ENCODE measurements at places on chromosomes 2 and 18. TPM values are rescaled to one million over a fixed set of nuclear protein-coding genes. Genes with fewer than 3 reads are reported as not detected.

Gene RND3
- 46.9 TPM for total RNA-seq

Gene SPEG
- 199 TPM for total RNA-seq

Gene UGT1A3
- not detected for total RNA-seq

Gene VIT
- 2.6 TPM for total RNA-seq

Gene FAM228B
- 30.5 TPM for total RNA-seq

Gene ARHGAP28
- total RNA-seq, result 2.1 TPM

Gene VRK2
- total RNA-seq, result 20.0 TPM

Gene LYG2
- not detected for total RNA-seq

Gene NTSR2
- total RNA-seq, result not detected

Gene TFCP2L1
- 0.03 TPM for total RNA-seq

Gene IL1RN
- total RNA-seq, result 0.59 TPM

Gene CASP10
- 5.0 TPM for total RNA-seq

Gene TET3
- 3.7 TPM for total RNA-seq

DNA sequence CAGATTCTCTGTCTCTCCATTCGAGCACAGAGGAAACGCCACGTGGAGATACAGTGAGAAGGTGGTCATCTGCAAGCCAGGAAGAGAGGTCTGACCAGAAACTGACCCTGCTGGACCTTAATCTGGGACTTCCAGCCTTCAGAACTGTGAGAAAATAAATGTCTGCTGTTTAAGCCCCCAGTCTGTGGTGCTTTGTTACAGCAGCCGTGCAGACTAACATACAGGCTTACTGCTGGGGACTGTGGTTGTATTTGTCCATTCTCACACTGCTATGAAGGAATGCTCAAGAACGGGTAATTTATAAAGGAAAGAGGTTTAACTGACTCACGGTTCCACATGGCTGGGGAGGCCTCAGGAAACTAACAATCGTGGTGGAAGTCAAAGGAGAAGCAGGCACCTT lies 432.7 kb downstream of the IRS1 start:
- DNase-seq, result no peak

GRCh38 chr18:59479776-59480175 lies 120.7 kb upstream of the LMAN1 start:
- DNase-seq, result no peak

- peak; percentile 73 for DNase-seq
Observed at GRCh38 chr2:1606421-1607235, 137.7 kb downstream of the PXDN start.

GRCh38 chr2:126947103-126947429 lies 48.4 kb downstream of the TEX51 start:
- no peak for DNase-seq

GRCh38 chr2:181421131-181421458 lies 36.1 kb upstream of the ITGA4 start:
- no peak for DNase-seq

DNA sequence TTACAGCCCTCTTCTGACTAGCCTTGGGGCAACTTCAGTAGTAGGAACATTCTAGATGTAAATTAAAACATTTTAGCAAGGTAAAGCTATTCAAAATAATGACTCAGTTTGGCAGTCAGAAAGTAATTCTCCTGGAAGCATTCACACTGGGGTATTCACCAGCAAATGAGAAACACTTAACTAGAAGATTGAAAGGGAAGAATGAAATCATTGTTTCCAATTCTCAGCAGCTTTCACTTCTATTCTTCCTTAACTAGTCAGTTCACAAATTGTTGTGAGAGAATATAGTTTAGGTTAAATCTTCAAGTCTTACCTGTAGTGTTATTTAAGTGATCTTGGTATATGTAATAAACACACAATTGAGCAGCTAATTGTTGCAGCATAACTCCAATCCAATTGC lies 1135.6 kb upstream of the FAM98A start:
- DNase-seq, result no peak

- no peak for DNase-seq
Observed at GRCh38 chr2:21067859-21068537, 24.1 kb upstream of the APOB start.

- no peak for DNase-seq
Observed at GRCh38 chr2:214782671-214783070, 26.8 kb downstream of the BARD1 start.

GRCh38 chr2:214737188-214737587 lies 72.3 kb downstream of the BARD1 start:
- DNase-seq, result no peak

DNA sequence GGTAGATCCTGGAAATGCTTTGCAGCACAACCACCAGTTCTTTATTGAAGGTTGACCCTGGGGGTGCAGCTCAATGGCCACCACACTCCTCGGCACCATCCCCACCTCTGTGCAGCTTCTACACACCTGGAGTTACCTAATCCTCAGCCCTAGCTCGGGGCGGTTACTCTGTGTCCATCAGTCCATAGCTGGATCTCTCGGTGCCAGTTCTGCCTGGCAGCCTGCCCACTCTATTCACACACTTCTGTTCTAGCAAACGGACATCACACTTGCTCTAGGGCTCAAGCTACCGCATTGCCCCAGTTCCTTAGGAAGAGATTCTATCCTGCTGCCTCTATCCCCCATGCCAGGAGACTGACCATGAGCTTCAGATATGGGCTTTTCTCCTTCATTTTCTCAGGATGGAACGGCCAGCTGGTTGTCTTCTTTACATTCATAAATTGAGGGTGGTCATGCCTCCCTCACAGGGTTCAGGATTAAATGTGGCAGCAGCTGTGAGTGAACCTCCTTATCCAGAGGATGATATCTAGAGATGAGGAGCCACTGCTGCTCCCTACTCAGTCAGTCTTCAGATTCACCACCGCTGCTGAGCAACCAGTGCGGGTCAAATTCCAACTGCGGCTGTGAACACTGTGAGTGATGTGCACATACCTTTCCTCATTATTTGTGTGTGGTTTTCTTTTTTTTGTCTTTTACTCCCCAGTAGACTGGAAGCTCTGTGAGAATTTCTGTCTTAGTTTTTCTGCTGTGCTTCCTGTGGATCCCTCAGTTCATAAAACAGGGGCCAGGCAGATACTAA lies 66.9 kb upstream of the TRIB2 start:
- no peak for DNase-seq

DNA sequence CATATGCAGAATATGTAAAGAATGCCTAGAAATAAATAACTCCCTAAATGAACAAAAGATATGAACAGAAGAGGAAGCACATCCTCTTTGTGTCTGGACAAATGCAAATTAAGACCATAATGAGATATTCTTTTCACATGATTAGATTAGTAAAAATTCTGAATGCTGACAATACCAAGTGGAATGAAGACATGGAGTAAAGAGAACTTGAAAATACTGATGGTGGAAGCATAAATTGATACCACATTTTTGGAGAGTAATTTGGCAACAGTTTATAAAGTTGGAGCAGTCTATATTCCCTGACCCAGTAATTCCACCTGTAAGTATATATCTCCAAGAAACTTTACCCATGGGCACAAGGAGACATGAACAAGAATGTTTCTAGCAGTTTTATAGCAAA lies 130.0 kb downstream of the CAPN13 start:
- no peak for DNase-seq

DNA sequence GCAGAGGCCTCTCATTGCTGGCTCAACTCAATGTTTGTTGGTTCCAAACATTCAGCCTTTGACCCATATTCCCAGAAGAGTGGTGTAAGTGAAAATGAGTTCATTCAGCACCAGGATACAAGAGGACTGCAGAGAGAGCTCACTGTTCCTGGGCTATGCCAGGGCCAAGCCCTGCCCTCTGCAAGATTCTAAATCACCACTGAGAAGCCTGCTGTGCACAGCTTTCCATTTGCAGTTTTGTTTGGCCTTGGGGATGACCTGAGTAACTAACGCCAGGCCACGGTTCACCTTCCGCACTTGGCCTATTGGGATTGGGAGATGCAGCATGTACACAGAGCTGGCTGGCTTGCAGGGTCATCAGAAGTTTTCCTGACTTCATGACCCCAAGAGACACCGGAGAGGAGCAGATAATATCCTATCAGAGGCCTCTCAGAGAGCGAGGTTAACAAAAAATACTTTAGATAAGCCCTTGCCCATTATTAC lies 12.6 kb downstream of the GKN1 start:
- DNase-seq, result no peak

DNA sequence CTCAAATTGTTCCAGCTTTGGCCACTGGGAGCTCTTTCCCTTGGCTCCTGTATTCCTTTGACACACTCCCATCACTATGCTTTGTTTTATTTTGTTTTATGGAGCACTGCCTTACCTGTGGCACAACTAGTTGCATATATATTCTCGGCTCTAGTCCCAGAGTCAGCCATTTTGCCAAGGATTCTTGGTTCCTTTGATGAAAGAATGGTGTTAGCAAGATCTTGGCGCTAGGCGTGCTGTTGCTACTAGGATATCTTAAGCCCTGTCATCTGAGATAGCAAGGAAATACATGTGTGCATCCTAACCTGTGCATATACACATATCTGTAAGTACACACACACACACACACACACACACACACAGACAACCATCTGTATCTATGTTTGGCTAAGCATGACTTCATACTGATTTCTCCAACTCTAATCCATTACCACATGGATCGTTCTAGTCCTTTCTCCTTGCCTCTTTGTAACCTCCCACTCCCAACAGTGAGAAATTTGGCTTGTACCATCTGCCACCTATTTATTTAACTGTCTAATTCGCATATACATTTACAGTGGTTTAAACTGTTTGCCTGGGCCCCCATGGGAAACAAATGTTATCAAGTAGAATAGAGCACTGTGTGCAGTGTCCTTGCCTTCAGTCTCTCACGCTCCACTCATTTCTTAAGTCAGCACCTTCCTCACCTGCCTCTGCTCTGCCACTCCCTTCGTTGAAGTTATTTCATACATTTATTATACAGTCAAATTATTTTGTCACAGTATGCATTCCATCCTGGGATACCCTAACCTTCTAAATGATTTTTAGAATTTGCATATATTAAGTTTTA lies 137.5 kb upstream of the MAP3K20 start:
- DNase-seq, result no peak

- DNase-seq, result no peak
Observed at GRCh38 chr18:49486606-49486952, 455 bp downstream of the C18orf32 start.

DNA sequence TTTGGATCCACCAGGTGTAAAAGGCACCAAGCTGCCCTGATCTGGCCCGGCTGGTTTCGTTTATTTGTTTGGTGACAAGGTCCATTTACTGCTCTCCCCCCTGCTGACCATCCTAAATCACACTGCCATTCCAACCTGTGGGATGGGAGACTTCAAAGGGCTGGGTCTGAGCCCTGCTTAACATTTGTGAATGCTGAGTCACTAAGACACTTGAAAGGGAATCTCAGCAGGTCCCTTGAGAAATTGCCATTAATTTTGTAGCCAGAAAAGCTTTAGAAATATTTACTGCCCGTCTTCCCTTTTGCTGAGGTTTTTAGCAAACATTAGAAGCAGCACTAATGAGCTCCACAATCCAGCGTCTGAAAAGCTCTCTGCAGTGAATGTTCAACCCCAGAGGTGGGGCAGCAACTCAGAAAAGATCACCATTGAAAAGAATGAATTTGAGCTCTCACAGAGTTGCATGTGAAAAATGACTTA lies 133.8 kb downstream of the ARL4C start:
- DNase-seq, result no peak

- peak; percentile 69 for DNase-seq
Observed at GRCh38 chr2:240384711-240385450, 50.6 kb upstream of the GPC1 start.

DNA sequence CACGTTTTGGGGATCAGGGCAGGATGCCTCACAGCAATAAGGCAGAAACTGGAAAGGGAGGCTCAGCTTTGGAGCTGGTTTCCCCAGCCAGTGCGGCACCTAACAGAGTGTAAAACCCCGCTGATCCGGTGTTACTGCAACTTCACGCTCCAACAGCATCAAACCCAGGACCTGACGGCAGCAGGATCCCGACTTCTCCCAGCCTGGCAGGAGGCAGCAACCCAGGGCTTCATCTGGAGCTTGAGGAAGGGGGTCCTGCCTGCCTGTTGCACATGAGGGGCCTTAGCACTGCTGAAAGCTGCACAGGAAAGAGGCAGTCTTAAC lies 209.8 kb downstream of the MGAT5 start:
- peak; percentile 27 for DNase-seq

DNA sequence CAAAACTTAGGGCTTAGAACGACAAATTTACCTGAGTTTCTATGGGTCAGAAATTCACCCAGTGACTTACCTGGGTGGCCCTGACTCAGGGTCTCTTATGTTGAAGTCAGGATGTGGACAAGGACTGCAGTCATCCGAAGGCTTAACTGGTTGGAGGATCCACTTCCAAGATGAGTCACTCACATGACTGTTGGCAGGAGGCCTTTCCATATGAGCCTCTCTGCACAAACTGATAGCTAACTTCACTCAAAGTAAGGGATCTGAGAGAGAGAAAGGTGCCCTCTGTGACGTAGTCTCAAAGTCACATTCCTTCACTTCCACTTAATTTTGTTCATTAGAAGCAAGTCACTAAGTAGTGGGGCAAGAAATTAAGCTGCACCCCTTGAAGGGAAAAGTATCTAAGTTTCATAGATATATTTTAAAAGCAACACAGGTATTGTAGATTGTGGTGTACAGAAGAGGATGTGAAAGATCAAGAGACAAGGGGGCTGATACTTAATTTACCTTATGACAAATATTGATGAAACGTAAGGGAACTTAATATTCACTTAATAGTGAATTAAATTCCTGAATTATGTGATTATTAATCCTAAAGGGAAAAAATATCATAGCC lies 48.4 kb downstream of the TANK start:
- no peak for DNase-seq

- DNase-seq, result no peak
Observed at GRCh38 chr18:70326255-70326654, 37.4 kb downstream of the SOCS6 start.

DNA sequence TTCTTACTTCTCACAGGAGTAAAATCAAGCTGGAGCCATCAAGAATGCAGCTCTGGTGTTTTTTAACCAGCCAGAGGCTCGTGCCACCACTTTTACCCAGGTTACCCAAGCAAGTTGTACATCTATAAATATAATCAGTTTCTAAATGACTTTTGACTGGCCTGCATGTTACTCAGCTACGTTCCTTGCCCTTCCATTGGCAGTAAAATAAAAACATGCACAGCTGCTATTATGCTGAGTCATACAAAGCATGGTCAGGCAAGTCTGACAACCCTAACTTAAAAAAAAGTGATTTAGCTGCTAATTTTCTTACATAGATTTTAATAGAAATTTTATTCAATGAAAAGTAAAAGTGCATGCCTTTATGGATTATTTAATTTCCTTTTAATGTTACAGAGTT lies 111.7 kb upstream of the CSRNP3 start:
- no peak for DNase-seq

GRCh38 chr2:100423631-100424030 lies 6.2 kb upstream of the CHST10 start:
- no peak for DNase-seq

GRCh38 chr2:237628247-237629187 lies 1.1 kb downstream of the LRRFIP1 start:
- DNase-seq, result no peak

GRCh38 chr2:201831469-201831868 lies 25.1 kb downstream of the CDK15 start:
- DNase-seq, result no peak

DNA sequence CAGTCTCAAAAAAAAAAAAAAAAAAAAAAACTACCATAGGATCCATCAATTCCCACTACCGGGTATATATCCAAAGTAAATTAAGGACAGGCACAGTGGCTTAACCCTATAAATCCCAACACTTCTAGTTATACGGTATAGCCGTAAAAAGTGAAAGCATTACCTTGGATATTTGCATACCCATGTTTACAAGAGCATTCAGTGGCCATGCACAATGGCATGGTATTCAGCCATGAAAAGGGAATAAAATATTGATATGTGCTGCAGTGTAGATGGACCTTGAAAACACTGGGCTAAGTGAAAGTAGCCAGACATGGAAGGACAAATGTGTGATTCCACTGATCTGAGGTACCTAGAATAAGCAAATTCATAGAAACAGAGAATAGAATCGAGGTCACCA lies 111.8 kb upstream of the CAB39 start:
- DNase-seq, result no peak

Data from cardiac septum (tissue), 1 donor.